ENCODE measurements at places on chromosomes 1 and 21.

GRCh38 chr1:71829346-71829745 is 453.0 kb downstream of the NEGR1 start:
- DNase-seq, result no peak

DNA sequence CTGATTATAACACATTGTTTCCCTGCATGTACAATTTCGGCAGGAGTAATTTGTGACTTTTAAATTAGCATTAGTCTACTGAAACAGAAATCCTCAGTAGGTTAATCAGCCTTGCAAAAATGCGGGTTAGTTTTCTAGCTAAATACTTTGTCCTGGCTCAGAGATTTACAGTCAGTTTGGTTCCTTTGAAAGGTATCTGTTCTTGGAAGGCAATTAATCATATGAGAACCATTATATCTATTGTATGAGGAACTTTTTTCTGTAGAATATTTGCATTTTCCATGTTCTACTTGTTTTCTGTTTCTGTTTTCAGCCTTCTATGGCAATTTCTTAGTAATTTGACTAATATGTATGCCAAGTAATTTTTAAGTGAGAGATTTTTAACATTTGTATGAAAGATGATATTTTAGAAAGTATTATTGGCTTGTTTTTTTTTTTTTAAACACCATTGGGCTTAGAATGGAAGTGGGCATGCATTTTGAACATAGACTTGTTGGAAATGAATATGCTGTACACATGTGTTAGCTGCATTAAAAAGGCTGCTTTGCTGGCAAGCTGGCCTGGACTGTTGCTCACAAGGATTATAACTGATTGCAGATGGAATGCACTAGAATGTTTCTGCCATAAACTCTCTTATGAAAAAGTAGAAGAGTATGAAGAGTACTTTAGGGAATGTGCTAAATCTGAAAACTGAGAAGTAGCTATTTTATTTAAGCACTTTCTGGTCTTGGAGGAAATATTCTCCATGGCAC is 26.2 kb downstream of the KIF1B start:
- DNase-seq, result no peak

DNA sequence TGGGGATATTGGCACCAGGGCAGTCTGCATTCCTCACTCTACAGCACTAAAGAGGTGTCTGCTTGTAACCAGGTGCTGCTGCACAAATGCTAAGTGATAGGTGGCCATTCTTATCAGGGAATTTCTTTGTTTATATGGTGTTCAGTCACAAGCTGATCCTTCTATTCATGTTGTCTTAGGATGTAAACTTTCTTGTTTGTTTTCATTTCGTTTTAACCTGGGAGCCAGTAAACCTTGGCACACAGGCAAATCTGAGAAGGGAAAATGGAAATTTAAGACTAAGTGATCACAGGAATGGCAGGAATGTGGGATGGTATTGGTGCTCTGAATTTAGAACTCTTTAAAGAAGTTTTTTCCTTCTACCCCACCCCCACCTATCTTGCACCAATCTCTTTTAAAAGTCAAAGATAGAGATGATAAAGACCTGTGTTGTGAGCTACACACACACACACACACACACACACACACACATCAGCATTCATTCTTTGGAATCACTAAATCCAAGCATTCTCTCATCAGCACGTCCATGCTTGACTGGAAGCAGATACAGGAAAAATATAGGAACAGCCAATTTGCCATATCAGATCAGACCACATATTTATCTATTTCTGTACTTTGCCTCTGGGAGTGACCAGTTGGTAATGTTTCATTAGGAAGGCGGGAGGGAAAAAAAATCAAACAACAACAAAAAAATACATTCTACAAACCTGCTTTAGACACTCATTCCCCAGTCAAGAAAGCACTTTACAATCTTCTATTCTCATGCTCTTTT is 451.4 kb upstream of the ADGRL2 start:
- no peak for DNase-seq

- DNase-seq, result no peak
Observed at GRCh38 chr1:85315789-85316188, 39.4 kb upstream of the BCL10 start.

- DNase-seq, result no peak
Observed at GRCh38 chr1:201126832-201127754, at the start of gene ASCL5. TSS of gene ASCL5 (minus strand) at chr1:201127184. CDS start at chr1:201115372, 11,812 bp downstream.

- DNase-seq, result no peak
Observed at GRCh38 chr1:201274616-201275252, 8.6 kb upstream of the PKP1 start.

DNA sequence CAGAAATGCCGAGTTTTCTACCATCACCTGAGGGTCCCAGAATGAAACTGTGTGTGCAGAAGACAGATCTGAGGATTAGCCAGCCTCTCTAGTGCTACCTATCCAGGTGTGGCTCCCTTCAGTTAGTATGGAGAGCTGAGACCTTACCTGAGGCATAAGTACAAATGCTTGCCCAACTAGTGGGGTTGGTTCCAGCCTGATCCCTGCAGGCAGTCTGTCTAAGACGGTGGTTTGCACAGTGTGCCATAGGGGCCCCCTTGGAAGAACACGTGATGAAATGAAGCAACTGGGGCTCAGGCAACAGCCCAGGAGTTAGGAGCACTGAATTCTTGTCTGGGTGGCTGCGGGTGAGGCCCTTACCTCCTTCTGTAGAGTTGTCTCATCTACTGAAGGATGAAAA is 15.6 kb downstream of the S100A7A start:
- no peak for DNase-seq

- no peak for DNase-seq
Observed at GRCh38 chr1:155960081-155960745, 18.1 kb downstream of the ARHGEF2 start.

DNA sequence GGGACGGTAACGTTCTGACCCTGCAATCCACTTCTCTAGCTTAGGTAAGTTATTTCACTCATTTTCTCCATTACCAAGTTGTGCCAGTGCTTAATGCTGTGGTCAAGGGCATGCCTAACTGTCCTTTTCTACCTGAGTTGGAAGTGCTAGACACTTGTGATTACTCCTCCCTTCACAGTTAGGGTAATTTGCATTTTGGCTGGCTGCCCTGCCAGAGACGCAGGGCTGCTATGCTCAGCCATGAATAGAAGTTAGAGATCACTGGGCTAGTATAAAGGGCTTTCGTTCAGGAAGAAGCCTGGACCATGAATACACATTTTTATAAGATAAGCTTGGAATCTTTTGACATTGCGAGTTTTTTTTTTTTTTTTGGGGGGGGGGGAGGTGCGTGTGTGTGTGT is 633.2 kb upstream of the NEGR1 start:
- DNase-seq, result no peak

GRCh38 chr1:36415661-36416326 is 18.1 kb upstream of the LSM10 start:
- DNase-seq, result no peak

DNA sequence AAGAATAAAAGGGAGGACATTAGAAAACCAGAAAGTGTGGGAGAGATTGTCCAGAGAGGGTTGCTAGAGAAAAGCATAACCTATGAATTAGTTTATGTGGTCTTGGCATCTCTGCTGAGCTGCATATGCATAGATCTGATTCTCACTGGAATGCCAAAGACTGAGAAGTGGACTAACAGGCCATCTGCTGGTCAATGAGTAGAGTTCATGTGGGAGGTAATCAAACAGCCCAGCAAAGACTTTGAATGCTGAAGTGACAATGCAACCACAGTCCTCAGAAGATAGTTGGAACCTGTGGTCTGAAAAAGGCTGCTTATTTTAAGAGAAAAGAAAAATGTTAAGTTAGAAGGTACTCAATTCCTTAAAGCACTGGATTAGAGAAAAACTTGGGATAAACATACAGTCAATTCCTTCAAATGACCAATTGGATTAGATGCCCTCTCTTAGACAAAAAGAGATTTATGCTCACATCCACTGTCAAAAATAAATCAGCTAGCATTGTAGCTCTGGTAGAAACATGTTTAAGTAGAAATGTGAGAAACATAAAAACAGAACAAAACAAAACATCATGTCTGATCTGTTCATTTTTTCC is 382.8 kb downstream of the AMY1C start:
- DNase-seq, result peak; percentile 42

DNA sequence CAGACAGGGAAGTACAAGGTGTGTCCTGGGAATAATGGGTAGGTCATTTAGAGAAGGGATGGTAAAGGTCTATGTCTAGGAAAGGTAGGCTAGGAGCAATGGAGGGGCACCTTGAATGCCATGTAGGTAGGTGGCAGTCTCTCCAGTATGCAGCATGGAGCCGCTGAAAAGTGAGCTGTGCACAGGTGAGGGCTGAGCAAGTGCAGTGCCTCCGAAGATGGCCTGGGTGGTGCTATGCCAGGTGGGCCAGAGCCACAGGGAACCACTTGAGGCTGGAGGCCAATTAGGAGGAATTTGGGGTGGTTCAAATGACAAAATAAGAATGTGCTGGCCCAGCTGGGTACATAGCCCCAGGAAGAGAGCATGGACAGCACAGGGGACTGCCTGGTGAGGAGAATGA is 25.0 kb downstream of the RNU5D-1 start:
- no peak for DNase-seq

DNA sequence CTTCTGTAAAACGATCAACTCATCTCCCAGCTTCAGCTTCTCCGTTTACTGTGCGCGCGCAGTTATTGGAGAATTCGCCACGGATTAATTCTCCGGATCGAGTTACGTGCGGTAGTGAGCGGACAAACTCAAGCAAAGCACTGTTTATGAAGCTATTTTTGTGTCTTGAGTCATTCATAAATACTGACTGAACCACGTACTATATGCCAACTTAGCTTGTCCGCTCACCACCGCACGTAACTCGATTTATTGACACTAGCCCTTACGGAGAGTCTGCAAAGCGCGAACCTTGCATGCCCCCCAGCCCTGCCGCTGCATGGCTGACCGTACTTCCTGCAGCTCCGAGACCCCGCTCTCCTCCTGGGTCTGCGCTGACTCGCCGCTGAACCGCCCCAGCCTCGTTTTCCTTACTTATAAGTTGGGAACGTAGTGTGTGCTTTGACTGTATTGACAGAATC is 773 bp downstream of the CHD1L start:
- DNase-seq, result no peak

GRCh38 chr21:44288251-44289110 is 2.8 kb downstream of the AIRE start:
- DNase-seq, result no peak

DNA sequence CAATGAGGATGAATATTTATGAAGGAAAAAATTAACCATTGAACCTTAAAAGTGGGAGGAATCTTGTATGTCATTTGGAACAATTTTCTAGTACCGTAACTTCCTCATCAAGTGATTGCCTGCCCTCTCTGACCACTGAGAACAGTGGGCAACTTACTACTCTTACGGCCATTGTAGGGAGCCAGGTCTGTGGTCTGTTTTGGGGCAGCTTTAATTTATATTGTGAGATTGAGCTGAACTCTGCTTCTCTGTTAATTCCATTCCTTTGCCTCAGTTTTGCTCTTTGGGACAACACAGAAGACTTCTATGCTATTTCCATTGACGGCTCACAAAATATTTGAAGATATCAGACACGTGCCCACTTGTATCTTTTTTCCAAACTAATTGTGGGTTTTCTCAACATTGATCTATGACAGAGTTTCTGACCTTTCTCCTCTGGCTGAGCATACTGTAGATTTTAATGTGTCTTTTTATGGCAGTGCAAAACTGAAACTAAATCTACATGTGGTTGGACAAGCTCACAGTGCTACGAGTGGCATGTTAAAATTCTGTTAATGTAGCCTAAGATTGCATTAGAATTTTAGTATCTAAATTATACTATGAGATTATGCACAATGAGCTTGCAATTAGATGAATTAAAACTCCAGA is 27.8 kb upstream of the ZNF281 start:
- no peak for DNase-seq

GRCh38 chr1:92803140-92803887 is 18.4 kb upstream of the EVI5 start:
- DNase-seq, result no peak

DNA sequence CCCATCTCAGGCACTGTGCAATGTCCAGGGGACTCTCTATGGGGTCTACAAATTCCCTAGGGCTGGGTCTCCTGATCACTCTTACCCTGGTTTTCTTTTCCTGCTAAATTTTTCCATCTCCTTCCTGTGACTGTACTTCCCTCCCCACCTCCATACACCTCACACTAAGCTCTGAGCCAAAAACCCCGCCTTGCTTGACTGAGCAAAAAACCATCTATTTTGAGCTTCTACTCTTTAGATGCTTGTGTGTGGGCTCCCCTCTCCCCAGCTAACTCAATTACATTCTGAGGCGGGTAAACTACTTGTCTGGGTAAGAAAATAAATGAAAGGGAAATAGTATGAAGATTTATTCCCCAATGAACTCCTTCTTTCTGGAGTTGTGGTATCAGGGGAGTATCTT is 187.9 kb downstream of the PTPRU start:
- no peak for DNase-seq

- DNase-seq, result no peak
Observed at GRCh38 chr1:218823291-218823900, 350.3 kb upstream of the LYPLAL1 start.

- DNase-seq, result no peak
Observed at GRCh38 chr1:203495845-203496244, 1.9 kb downstream of the OPTC start.

GRCh38 chr1:3593334-3593733 is 18.0 kb downstream of the MEGF6 start:
- DNase-seq, result no peak
